ENCODE measurements at places on chromosomes 5 and 9.
A peak's percentile ranks its signal among the peaks of the same experiment; 100 is the strongest.

GRCh38 chr9:16361939-16362338 lies 508.5 kb downstream of the BNC2 start:
- no peak for DNase-seq

DNA sequence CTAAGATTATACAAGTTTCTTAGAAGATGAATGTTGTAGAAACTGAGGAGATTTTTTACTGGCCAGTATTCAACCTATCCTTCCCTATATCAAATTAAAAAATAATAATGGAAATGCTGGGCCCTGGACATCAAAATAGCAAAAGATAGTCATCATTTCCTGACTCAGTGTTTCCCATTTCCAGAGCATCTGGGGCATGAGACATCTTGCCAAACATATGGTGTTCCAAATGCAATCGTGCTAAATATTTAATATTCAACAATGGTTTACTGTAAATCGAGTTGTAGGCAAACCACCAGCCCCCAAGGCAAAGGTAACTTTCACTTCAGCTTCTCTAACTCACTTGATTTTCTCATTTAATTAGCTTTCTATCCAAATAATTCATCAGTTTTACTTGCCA lies 152.9 kb downstream of the FRMD3 start:
- no peak for DNase-seq

GRCh38 chr5:111737716-111738115 lies 19.3 kb downstream of the NREP start:
- no peak for DNase-seq

GRCh38 chr5:129945028-129945427 lies 40.8 kb downstream of the CHSY3 start:
- no peak for DNase-seq

DNA sequence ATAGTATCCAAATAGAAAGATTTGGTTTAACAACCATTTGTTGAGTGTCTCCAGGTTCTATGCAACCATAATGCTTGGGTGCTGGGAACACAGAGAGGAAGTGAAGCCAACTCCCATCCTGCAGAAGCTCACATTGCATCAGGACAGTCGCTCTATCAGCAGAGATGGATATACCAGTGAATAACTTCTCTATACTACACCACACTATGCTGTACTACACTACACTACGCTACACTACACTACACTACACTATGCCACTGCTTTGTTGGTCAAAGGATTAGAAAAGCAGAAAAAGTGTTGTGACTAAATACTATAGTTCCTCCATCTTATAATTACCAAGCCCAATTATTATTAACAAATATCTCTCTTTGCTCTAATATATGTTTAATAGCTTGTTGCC lies 89.2 kb upstream of the PRRC1 start:
- no peak for DNase-seq

DNA sequence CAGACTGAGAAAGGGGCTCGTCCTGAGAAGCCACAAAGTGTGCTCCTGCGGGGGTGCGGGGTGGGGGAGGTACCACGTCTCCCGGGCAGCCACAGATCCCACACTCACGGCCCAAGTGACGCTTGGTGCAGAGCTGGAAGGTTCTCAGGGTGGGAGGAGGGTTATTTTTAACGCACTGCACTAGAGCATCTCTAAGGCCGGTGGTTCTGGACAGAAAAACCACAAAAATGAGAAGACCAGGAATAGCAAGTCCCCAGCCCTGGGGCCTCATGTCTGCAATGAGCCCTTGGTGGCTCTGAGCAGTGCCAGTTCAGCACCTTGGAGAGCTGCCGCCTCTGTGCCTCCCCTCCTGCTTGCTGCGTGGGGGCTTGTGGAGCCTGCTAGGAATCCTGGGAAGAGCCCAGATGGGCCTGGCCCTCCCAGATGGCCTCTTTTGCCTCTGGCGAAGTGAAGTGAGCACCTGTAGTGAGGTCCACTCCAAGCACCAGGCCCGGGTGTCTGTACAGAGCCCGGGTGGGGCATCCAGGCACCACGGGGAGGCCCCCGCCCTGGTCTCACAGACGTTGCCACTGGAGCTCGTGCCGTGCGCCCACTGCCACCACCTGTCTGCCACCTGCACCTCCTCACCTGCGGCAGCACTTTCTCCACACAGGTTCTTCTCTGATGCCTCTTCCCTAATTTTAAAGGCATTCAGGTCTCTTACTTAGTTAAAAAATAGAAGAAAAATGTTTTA lies 48.9 kb upstream of the CACNA1B start:
- no peak for DNase-seq

GRCh38 chr5:160649304-160649703 lies 202.7 kb downstream of the ATP10B start:
- DNase-seq, result no peak

DNA sequence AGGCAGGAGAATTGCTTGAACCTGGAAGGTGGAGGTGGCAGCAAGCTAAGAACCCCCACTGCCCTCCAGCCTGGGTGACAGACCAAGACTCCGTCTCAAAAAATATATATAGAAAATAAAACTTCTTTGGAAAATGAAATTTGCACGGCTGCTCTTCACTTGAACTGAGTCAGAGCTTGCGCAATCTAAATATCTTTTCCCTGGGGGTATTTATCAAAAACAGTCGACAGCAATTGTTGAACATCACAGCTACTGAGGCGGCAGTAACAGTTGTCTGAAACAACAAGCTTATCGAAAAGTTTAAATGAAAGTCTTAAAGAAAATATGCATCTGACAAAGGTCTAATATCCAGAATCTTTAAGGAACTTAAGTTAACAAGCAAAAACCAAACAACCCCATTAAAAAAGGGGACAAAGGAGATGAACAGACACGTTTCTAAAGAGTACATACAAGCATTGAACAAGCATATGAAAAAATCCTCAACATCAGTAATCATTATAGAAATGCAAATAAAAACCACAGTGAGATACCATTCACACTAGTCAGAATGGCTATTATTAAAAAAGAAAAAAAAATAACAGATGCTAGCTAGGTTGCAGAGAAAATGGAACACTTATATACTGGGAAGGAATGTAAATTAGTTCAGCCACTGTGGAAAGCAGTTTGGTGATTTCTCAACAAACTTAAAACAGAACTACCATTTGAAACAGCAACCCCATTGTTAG lies 153.6 kb upstream of the CDH9 start:
- DNase-seq, result no peak

DNA sequence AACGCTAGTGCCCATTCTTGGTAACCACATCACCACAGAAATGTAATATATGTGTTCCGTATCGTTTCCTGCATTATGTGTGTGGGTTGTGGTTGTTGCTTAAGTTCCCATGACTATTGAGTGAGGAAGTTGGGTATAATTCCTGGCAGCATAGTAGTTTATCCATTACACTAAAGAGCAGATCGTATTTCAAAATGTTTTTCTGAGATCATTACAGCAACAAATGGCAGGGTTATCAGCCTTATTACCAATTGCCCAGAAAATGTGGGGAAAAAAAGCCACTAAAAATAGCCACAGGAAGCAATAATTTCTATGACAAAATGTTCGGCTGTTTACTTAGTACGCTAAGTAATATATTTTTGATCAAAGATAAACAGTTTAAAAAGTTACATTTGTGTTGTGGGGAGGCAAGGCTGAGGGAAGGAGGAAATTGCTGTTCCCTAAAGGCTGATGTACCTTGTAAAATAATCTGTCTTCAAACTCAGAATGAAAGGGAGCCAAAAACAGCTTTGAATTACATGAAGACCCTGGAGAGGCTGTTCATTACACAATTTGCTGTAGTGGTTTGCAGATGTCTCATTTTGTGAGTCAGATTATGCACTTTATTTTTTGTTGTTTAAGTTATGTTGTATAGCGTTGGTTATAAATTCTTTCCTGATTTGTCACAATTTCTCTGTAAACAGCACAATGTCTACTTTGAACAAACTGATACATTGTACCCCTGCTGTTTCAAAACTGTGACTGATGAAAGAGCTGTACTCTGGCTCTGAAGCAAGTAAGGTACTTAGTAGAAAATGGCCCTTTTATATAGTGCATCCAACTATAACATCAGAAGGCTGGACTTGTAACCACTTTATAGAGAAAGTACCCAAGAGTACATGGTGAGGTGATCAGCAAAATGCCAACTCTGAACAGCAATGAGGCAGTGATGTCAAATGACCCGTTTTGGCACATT lies 1028.5 kb downstream of the NR2F1-AS1 start:
- DNase-seq, result no peak

GRCh38 chr9:107948086-107948485 lies 458.5 kb upstream of the KLF4 start:
- DNase-seq, result no peak

GRCh38 chr9:130952065-130952762 lies 13.2 kb upstream of the FIBCD1 start:
- no peak for DNase-seq

GRCh38 chr9:96217294-96217707 lies 84.7 kb downstream of the HSD17B3 start:
- DNase-seq, result no peak

- DNase-seq, result no peak
These were observed 25.0 kb downstream of the ARPC5L start for GRCh38 chr9:124886866-124887492.

DNA sequence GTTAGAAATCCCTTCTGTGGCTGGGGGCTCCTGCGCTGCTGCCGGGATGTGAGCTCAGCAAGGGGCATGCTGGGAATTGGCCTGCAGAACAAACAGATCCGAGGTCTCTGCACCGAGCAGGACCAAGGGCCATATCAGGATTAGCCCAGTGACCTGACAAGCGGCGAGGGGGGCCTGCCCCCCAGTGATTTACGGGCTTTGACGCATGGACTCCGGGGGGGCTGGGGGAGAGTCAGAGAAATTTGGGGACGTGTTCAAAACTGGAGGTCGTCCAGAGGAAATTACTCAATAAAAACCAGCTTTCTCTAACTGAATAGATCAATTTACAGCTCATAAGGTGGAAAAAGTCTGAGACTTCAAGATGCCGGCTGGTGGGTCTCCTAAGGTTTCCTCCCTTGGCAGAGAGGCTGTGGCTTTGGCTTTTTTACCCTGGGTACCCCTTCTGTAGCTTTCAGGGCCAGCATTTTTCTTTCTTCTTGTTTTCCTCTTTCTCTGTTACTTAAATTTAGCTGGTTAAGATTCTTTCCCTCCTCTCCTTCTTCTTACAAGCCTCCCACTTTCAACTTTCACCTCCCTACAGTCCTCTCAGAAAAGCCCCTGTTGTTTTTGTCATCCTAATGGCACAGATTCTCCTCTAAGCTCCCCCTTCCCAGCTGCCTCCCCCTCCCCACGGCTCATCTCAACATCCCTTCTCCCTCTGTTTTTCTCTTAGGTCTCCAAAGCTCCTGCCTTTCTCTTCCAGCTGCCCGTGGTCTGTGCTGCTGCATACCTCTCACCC lies 551.0 kb downstream of the CCDC171 start:
- DNase-seq, result no peak

- DNase-seq, result no peak
These were observed 382.7 kb downstream of the ENC1 start for GRCh38 chr5:74257645-74258313.

GRCh38 chr5:10485142-10485795 lies 43.6 kb downstream of the ROPN1L start:
- no peak for DNase-seq

GRCh38 chr9:98249771-98250170 lies 5.7 kb downstream of the TBC1D2 start:
- DNase-seq, result no peak

DNA sequence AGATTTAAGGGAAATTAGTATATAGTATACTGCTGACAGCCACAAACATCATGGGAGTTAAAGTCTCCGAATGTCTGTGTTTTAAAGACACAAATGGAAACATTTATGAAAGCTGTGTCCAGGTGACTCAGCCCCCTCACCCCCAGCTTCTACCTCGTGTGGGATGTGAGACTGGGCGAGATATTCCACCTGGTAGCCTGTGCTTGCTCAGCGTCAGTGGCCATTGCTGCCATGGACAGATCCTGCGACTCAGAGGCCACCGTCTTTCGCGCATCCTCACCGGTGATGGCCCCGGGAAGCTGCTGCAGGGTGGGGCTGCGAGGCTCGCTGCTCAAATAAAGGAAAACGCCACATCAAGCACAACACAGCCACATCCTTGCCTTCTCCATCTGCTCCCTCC lies 31.2 kb upstream of the EXOC3 start:
- DNase-seq, result peak; percentile 20

DNA sequence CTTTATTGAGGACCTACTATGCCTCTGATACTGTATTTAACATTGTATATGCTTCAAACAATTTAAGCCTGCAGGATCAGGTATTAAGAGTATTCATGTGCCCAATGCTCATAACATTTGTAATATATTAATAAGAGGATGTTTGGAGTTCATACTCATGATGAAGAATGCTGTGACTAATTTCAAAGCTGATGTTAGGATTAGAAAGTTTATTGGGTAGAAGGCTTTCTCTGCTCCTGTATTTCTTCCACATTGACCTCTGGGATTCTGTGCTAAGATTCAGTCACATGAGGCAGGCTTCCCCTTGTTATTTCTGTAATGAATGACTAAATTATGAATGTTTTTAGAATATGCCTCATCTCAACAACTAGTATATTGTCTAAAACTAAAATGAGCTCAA lies 456.4 kb downstream of the NFIB start:
- DNase-seq, result no peak

- no peak for DNase-seq
These were observed 32.3 kb downstream of the DIMT1 start for GRCh38 chr5:62371409-62371808.

GRCh38 chr9:38229504-38230155 lies 160.6 kb upstream of the SHB start:
- no peak for DNase-seq

GRCh38 chr5:33743099-33743498 lies 148.7 kb downstream of the ADAMTS12 start:
- DNase-seq, result no peak

DNA sequence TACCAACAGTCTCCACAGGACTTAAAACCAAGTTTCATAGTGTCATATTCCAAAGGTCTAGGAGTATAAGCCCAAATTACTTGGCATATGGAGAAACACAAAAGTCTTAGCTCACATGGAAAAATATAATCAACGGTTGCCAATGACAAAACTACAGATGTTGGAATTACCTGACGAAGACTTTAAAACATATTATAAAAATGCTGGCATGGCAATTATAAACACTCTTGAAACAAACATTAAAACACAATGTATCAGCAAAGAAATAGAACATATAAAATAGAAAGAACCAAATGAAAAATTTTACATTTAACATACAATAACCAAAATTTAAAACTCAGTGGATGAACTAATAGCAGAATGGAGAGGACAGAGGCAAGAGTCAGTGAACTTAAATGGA lies 7.9 kb upstream of the WDR41 start:
- DNase-seq, result no peak

GRCh38 chr9:107290619-107291018 lies 7.5 kb downstream of the RAD23B start:
- no peak for DNase-seq

DNA sequence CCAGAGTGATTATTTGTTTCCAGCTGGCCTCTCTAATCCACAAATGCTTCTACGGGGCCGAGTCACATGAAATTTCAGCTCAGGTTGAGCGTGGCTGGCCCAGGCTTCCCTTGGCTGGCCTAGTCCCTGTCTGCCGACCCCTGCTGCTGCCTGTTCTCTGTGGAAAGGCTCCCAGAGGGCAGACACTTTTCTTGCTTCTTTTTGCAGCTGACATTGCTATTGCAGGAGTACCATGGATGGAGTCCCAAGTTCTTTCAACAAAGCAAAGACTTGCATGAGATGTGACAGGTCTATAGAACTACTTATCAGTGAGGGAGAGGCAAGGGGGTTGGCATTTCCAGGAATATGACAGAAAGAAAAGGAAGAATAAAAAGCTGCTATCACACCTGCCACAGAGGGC lies 287.4 kb upstream of the ARRDC3 start:
- DNase-seq, result no peak

- DNase-seq, result no peak
These were observed 1.9 kb downstream of the UGCG start for GRCh38 chr9:111898331-111899096.

- no peak for DNase-seq
These were observed 148.2 kb downstream of the SMARCA2 start for GRCh38 chr9:2163231-2163885.

GRCh38 chr5:72325566-72326305 lies 5.6 kb downstream of the PTCD2 start:
- no peak for DNase-seq
